Activated CD4-positive, alpha-beta T cell treated with anti-CD3 and anti-CD28 coated beads for 36 hours (primary cell): ENCODE measurements at places on chromosomes 3 and 15.

GRCh38 chr3:122183521-122183892 lies at the start of gene CASR:
Gene CASR (plus strand): TSS chr3:122183668. CDS start chr3:122254190, 70,522 bp downstream.
- peak; percentile 20 for DNase-seq

- DNase-seq = peak; percentile 38
Observed at GRCh38 chr15:65824031-65824743, 32.1 kb upstream of the DENND4A start.

DNA sequence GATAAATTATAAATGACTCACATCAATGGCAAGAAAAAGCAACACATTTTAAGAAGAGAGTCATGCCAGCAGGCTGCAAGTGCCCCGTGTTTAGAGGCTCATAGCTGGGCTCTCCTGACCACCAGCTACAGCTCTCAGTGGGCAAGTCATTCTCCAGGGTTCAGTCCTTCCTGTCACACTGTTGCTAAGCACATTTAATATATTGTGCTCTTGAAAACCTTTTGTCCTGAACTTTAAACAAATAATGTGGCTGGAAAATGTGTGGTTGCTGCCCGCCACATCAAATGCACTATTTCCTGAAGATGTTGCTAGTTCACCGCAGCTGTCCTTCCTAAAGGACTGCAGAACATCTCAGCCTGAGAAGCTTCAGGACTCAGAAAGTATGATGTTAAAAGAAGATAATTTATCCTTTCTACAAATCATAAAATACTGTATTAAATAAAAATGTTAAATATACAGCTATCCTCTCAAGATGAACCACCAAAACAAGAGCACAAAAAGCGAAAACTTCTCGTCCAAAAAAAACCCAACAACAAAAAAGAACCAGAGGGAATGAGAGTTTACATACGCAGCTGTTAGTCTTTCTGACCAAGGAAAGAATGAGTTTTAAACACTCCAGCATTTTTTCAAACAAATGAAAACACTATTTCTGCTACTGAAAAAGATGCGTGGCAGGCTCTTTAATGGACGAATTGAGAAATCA lies 951 bp downstream of the TARS3 start:
- peak; percentile 63 for DNase-seq

DNA sequence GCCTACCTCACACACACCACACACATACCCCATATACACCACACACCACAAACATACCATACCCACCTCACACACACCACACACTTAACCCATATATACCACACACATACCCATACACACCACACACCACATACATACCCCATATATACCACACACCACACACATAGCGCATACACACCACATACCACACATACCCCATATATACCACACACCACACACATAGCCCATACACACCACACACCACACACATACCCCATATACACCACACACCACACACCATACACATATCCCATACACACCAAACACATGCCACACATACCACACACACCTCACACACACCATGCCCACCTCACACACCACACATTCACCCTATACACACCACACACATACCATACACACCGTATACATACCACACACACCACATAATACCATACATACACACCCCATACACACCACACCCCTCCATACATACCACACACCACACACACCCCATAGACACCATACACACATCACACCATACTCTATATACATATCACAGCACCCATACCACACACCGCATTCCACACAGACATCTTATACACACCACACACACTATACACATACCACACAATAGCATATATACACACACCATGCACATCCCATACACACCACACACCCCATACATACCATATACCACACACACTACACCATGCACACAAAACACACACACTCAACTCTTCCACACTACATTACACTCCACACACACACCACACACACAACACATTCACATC lies 29.5 kb downstream of the APBA2 start:
- DNase-seq = no peak

- no peak for DNase-seq
Observed at GRCh38 chr3:183074261-183074660, 25.0 kb downstream of the MCCC1 start.

DNA sequence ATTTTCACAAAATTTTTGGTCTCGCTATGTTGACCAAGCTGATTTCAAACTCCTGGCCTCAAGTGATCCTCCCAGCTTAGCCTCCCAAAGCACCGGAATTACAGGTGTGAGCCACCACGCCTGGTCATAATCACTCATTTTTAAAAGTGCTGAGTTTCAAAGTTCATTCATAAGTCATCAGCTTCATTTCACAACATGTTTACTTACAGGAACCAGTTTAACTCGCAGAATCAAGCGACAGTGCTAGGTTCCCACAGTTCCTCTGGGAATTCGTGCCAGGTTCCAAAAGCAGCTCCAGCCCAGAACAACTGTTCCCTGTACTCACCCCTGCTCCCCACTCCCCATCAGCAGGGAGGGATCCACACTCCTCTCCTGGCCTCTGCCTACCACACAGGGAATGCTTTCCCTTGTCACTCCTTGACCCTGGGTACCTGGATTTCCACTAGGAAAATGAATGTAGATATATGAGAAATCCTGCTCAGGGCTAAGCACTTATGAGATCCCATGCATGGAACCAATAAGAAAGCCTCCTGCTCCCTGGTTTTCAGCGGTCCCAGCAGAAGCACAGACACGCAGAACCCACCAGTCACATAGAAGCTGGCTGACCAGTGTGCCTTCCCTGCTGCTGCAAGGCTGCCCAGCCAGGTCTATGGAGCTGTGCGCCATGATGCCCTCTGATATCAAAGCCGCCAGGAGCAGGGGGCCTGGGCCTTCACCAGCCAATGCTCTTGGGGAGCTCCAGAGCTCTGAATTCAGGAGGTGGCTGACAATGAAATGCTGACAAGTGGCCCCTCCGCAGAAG lies 72.3 kb downstream of the ITGB5 start:
- no peak for DNase-seq

DNA sequence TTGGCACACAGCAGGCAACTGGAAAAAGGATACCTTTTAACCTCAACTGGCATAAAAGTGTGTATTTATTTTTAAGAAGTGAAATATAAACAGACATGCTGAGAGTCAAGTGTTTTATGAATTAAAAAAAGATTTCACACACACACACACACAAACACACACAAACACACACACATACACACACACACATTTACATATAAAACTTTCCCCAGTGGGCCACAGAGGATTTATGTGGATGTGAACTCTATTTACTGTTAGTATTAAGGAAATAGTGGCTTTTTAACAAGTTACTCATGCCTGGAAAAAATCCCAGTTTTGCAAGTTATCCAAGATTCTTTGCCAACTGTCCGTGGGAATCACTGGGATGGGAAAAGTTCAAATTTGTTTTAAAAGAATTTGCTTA lies 725.9 kb upstream of the NR2F2 start:
- DNase-seq = no peak
